ENCODE measurements at places on chromosomes 7 and 10. TPM values are rescaled to one million over a fixed set of nuclear protein-coding genes. Genes with fewer than 3 reads are reported as not detected.

GRCh38 chr10:33388382-33388781 lies 53.9 kb upstream of the NRP1 start:
- no peaks in the 10 kb centered on the region for H3K4me1 ChIP-seq
- no peaks in the 10 kb centered on the region for H3K27me3 ChIP-seq
- no peak for DNase-seq
- H3K36me3 ChIP-seq: no peaks in the 10 kb centered on the region
- no peak overlapping the region for H3K27ac ChIP-seq

DNA sequence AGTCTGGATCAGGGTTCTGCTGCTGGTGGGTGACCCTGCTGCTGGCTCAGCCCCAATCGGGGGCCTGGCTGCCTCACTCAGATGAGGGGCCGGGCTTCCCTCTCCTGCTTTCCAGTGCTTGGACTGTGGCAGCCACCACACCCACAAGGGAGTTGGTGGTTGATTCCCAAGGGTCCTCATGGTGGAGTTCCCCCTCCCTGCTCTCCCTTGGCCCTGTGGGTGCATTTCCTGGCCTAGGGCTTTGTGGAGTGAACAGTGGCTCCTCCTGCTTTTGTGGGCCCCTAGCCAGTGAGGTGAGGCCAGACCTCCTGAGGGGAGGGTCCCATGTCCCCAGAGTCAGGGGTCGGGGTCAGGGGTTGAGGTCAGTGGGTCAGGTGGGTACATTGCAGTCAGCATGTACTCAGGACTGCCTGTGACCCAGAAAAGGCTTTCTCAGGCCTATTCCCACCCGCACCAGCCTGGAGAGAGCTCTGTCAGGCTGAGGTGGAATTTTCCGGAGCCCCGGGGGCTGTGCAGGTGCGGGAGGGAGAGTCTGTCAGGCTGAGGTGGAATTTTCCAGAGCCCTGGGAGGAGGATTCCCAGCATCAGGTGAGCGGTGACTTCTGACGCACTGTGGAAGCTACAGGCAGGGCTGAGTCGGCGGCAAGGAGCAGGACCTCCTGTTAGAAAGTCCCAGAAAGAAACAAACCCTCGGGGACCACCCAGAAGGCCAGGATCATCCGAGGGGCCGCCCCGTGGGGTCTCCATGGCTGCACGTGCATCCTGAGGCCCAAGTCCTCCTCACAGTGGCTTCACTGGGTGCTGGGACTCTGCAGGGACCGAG lies 94.4 kb upstream of the INSIG1 start:
- no peak overlapping the region for H3K27ac ChIP-seq
- DNase-seq: no peak
- no peak overlapping the region for H3K4me3 ChIP-seq
- no peaks in the 10 kb centered on the region for H3K27me3 ChIP-seq
- peaks cover 49% of the 10 kb centered on the region for H3K4me1 ChIP-seq

DNA sequence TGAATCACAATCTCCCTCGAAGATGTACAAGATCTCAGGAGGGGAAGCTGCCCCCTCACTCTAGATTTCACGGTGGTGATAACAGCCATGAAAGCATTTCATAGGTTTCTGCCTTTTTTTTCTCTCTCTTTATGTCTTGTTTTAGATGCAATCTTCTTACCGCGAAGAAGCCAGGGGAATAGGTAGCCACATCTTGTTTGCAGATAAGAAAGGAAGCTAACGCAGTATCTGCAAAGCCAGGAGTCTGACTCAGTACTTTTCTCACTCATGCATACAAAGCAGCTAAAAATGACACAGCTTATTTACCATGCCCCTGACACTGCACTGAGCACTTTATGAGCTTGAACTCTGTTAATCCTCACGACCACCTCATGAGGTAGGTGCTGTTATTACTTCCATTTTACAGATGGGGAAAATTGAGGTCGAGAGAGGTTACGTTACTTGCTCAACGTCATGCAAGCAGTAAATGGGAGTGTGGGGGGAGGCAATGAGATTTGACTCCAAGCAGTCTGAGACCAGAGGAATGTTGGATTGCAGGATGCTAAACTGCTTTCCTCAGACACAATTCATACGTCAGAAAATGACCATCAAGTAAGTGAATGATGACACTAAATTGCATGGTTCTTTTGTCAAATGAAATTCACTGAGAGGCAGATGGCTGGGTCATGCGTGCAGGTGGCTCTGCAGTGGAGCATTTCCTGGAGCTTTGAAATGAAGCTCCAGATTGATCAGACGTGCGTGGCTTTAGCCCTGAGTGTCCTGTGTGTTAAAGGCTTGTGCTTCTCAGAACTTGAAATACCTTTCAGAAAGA lies 3.3 kb downstream of the MAP3K8 start:
- H3K4me1 ChIP-seq: peaks cover 36% of the 10 kb centered on the region
- H3K27ac ChIP-seq: no peak overlapping the region
- peaks cover 65% of the 10 kb centered on the region for H3K36me3 ChIP-seq

Gene VPS37D
- 1.3 TPM for total RNA-seq

- H3K4me1 ChIP-seq: peaks cover 46% of the 10 kb centered on the region
- H3K36me3 ChIP-seq: no peaks in the 10 kb centered on the region
- no peak overlapping the region for H3K4me3 ChIP-seq
- DNase-seq: no peak
- H3K27me3 ChIP-seq: no peaks in the 10 kb centered on the region
Measured at GRCh38 chr10:89478739-89479654, 56.4 kb downstream of the SLC16A12 start.

GRCh38 chr10:72106154-72106849 lies 18.0 kb upstream of the SPOCK2 start:
- H3K27me3 ChIP-seq: no peaks in the 10 kb centered on the region
- peak overlapping the region; percentile 74 for H3K27ac ChIP-seq
- peaks cover 78% of the 10 kb centered on the region for H3K4me1 ChIP-seq
- no peak overlapping the region for H3K4me3 ChIP-seq
- DNase-seq: no peak

GRCh38 chr7:95004618-95005247 lies 97.3 kb downstream of the PPP1R9A start:
- H3K36me3 ChIP-seq: no peaks in the 10 kb centered on the region
- no peak for DNase-seq
- H3K27ac ChIP-seq: no peak overlapping the region

GRCh38 chr10:94197241-94197640 lies 165.5 kb downstream of the NOC3L start:
- DNase-seq: no peak
- H3K27me3 ChIP-seq: peaks cover 23% of the 10 kb centered on the region
- H3K4me3 ChIP-seq: no peak overlapping the region
- H3K36me3 ChIP-seq: no peaks in the 10 kb centered on the region

DNA sequence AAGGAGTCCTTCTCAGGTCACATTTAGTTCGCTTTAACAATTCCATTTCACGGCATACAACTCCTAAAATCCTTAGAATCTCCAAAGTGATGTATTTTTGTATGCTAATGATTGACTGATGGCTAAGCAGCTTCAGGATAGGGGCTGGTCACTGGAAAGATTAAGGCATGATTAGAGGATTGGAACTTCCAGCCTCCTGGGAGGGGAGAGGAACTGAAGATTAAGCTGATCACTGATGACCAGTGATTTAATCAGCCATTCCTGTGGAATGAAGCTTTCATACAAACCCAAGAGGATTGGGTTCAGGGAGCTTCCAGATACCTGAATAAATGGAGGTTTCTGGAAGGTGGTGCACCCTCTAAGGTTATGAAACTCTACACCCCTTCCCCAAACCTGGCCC lies 123.9 kb upstream of the CDK13 start:
- H3K27ac ChIP-seq: no peak overlapping the region
- H3K4me3 ChIP-seq: no peak overlapping the region
- peaks cover 41% of the 10 kb centered on the region for H3K27me3 ChIP-seq
- H3K36me3 ChIP-seq: no peaks in the 10 kb centered on the region

Gene ENO4
- total RNA-seq: 0.12 TPM

DNA sequence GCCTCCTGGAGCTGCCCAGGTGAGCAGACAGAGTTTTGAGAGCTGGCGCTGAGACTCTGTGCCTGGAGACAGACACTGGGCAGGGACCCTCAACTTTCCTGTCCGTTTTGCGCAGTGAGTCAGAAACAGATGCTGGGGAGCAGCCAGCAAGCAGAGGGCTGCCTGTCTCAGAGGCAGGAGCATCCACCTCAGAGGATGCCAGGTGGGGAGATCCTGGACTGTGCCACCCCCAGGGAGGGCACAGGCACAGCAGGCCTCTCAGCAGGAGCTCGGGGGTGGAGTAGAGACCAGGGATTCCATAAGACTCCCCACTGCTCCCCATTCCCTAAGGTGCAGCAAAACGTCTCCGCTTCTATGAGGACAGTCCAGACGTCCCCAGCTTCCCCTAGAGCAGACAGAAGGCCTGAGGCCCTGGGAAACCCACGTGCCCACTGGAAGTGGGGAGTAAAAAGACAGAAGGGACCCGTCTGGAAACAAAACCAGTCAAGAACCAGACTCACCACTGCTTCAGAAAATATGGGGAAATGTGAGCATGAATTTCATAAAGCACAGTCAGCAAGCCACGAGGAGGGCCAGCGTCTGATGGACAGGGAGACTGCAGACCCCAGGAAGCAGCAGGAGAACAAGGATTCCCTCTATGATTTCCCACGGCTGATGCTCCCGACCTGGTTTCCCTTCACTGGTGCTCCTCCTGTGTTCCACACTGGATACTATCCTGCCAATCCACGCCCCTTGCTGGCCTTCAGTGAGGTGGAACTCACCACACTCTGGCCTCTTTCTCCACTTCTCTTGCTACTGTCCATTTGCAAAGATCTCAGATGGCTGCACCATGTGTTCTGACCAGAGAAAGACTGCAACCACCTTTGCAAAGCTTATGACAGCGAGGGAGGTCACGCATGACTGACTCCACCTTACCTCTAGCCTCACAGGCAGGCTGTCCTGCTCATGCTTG lies 151.3 kb upstream of the FAM20C start:
- peaks cover 56% of the 10 kb centered on the region for H3K27me3 ChIP-seq
- H3K4me1 ChIP-seq: no peaks in the 10 kb centered on the region
- no peak overlapping the region for H3K27ac ChIP-seq
- no peaks in the 10 kb centered on the region for H3K36me3 ChIP-seq

DNA sequence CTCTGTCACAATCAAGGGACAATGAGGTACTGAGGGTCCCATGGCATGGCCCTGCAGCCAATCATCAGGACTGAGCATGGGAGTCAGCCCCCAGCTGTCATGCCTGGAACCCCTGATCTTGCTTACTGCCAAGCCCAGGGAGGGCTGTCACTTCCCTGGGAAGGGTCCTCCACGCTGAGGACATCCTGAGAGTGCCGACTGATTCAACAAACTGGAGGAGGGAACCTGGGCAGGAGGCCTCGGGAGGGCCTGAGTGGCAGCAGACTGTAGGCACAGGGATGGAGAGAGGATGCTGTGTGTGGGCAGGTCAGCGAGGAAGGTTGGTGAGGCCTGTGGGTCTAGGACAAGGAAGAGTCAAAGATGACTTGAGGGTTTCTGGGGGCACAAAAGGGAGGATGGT lies 154.3 kb downstream of the ZNF248 start:
- H3K27ac ChIP-seq: no peak overlapping the region
- no peaks in the 10 kb centered on the region for H3K36me3 ChIP-seq

All from Calu3 (cell line).